ENCODE measurements at places on chromosomes 1 and 21.

DNA sequence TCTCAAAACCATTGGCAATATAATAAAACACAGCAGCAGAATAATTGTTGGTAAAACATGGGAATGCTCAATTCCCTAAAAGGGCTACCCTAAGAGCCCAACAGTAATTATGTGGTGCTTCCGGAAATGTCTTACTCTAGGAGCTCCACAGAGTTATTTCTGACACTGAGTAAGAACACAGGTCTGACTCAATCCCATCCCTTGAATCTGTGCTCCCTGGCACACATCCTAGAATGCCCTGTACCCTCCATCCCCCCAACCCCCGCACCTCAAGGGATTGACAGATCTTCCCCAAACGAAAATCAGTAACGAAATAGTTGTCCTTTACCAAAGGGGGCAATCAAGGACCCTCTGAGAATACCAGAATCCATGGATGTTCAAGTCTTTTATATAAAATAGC is 71.9 kb downstream of the SMYD2 start:
- no peak for DNase-seq

GRCh38 chr1:58727364-58727763 is 27.5 kb upstream of the MYSM1 start:
- peak; percentile 90 for DNase-seq

GRCh38 chr1:174964261-174964971 is 35.3 kb upstream of the CACYBP start:
- no peak for DNase-seq

DNA sequence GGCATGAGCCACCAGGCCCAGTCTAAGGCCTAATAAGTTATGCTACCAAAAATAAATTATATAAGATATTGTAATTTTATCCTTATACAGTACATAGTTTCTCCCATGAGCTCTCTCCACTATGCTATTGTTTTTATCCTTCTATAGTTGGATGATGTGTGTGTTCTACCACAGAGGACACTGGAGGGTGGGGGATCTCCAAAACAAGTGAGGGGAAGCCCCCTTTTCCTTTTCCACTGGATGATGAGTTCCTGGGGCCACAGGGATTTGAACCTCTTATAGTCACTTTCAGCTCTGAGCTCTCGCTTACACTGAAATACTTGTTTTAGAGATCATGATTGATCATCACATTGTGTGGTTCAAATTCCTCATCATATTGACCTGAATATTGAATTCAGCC is 77.6 kb upstream of the VAV3 start:
- DNase-seq: no peak

DNA sequence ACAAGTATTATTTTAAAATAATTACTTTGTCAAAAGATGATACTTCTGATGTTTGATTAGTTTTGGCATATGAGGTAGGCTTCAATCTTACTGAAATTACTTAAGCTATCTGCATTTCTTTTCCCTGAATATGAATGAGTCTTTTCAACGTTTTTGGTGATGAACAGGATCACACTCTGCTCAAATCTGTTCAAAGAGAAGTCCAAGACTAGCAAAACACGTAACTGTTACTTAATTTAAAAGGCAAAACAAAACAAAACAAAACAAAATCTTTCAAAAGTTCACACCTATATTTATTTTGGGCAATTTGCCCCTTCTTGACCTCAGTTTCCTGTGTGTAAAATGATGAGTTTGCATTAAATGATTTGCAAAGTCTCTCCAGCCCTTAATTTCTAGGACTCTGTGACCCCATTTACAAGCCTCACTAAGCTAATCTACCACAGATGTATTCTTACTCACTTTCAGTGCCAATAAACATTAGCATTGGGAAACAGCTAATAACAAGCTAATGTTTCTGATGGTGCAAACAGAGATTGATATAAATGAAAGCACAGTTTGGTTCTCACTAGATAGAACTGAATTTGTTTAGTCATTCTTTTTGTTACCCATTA is 865.4 kb downstream of the LTN1 start:
- DNase-seq: no peak

DNA sequence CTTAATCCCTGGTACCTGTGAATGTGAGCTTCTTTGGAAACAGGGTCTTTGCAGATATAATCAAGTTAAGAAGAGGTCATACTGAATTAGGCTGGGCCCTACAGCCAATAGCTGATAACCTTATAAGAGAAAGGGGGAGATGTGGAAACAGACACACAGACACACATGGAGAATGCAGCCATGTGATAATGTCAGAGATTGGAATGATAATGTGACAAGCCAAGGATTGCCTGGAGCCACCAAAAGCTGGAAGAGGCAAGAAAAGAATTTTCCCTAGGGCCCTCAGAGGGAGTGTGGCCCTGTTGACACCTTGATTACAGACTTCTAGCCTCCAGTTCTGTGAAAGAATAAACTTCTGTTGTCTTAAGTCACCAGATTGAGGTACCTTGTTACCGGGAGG is 114.5 kb upstream of the SOD1 start:
- DNase-seq: no peak

DNA sequence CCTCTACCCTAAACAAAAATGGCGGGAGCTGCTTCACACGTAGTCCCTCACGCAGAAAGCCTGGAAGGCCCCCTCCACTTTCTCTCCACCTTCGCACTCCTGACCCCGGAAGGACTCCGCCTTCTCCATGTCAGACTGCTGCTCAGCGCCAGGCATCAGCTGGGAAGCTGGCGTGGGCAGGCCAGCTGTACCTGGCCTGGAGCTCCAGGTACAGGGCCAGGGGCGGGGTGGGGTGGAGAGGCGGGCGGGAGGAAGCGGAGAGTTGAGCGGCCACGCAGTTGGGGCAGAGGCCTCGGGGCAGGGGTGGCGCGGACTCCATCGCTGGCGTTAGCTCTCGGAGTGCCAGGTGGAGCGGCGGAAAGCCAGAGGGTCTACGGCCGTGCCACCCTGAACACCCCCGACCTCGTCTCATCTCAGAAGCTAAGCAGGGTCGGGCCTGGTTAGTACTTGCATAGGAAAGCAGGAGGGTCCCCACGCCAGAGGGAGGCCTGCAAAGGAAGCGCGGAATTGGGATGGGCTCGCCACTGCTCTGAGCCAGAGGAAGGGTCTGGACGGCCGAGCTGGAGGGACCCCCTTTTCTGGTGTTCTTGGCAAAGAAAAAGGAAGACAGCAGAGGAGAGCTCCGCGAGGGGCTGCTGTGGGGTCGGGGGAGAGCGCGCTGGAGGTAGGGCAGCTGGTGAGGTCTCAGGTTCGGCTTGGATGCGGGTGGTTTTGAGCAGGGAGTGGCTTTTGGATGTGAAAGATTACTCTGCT is at the start of gene MIGA1:
MIGA1 (plus strand) TSS at position 121 of the 753 bp plus-strand sequence. CDS start 3,604 bp downstream, outside the sequence.
- DNase-seq: peak; percentile 88

DNA sequence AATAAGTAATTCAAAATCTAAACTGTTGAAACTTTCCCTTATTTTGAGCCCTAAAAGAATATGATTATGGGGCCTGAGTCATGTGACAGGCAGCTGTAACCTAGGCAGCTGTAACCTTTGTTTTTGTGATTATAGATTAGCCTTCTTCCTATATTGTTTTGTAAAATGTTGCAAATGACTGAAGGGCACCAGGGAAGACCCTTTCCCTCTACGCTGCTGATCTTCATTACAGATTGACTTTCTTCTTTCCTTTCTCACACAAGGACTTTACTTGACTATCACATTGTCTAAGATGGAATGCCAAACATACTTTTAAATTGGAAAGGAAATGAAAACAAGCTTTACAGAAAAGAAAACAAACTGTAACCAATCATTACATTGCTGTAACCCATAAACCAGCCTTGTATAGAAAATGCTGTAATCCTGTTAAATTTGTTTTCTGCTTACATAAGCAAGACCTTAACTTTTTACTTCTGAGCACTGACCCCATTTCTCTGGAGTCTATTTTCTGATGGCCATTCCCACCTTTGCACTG is 242.2 kb downstream of the RGS7 start:
- DNase-seq: no peak

DNA sequence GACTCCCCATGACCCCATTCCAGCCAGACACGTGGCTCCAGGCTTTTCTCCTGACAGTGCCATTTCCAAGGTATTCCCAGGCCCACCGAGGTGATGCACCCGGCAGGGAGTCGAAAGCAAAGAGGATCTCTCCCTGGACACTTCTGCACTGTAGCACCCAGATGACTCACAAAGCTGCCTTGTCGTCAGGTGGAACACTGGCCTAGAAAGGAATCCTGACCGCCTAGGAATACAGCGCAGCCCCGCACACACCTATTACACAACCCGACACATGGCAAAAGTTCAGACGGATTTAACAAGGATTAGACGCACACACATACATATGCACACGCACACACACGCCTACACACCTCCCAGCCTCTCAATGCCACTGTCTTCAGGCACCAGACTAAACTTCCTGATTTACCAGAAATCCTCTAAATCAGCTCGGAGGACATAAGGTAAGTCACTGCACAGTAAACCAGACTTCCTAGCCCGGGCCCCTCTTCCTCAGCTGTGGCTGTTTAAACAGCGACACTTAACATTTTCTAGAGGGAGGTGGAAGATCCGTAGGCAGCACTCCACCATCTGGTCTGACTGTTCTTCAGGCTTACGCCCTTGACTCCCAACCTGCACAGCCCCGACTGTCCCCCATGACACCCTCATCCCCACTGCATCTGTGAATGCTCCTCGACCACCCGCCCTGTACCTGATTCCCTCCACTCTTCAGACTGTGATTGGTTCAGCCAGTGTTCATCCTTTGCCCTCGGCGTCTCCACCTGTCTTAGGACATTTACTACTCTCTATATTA is 12.7 kb downstream of the FAM89A start:
- DNase-seq: no peak

GRCh38 chr1:14869187-14869586 is 270.7 kb downstream of the KAZN start:
- DNase-seq: no peak

- no peak for DNase-seq
Observed at GRCh38 chr1:109537450-109538178, 2.1 kb upstream of the GPR61 start.

DNA sequence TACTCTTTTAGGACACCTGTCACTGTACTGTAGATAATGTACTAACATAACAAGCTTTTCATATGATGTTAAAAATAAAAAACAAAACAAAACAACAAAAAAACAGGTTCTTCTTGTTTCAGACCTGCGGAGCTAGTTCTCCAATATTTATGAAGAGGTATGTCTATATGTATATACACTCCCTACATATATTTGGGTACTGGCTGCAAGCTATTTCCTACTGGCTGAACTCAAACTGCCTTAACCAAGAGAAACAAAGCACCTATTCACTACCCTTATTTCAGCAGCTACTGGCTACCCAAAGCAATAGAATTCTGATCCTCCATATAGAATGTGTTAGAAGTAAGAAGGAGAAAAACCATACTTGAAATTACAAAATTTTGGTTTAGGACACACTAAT is 73.5 kb downstream of the ABL2 start:
- no peak for DNase-seq

DNA sequence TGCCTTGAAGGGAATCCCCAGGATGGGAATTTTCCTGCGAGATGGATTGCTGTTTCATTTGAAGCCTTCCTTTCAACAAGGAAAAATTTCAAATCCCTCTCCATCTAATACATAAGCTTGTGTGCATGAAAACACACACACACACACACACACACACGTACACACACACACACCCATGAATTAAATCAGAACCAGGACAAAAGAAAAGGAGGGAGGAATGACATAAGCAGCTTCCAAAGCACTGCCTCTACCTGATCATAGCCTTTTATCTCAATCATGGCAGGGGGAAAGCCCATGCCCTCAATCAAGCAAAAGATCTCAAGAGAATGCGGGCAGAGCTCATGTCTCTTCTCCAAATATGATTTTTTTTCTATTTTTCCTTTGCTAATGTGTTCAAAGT is 139.7 kb downstream of the SLC44A5 start:
- DNase-seq: no peak

DNA sequence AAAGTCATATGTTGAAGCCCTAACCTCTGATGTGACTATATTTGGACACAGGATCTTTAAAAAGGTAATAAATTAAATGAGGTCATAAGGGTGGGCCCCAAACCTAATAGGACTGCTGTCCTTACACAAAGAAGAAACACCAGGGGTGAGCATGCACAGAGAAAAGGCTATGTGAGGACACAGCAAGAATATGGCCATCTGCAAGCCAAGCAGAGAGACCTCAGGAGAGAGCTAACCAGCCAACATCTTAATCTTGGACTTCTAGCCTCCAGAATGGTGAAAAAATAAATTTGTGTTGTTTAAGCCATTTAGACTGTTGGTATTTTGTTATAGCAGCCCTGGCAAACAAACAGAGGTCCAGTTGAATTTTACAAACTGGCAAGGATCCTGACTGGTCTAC is 223.9 kb downstream of the LTN1 start:
- DNase-seq: no peak

- DNase-seq: no peak
Observed at GRCh38 chr1:26408604-26409003, 2.0 kb upstream of the LIN28A start.

GRCh38 chr1:116836099-116836498 is 73.6 kb upstream of the PTGFRN start:
- no peak for DNase-seq

DNA sequence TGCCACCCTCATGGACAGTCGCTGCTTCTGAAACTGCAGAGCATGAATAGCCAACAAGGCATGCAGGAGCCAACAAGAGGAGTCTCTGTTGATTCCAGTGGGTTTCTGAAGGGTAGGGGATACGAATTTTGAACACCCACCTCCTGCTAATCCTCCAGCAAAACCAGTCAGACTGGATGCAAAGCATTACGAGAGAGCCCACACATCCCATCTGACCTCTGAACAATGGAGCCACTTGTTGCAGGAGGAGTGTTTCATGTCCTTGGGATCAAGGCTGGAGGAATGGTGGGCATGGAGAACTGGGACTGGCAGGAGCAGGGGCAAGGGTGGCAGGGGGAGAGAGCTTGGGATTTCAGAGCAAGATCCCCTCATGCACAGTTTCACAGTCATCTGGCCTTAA is 1.6 kb downstream of the VTCN1 start:
- DNase-seq: no peak

GRCh38 chr1:187300081-187300480 is 471.3 kb downstream of the PLA2G4A start:
- DNase-seq: no peak

GRCh38 chr21:35019631-35020032 is 29.5 kb downstream of the RUNX1 start:
- no peak for DNase-seq

DNA sequence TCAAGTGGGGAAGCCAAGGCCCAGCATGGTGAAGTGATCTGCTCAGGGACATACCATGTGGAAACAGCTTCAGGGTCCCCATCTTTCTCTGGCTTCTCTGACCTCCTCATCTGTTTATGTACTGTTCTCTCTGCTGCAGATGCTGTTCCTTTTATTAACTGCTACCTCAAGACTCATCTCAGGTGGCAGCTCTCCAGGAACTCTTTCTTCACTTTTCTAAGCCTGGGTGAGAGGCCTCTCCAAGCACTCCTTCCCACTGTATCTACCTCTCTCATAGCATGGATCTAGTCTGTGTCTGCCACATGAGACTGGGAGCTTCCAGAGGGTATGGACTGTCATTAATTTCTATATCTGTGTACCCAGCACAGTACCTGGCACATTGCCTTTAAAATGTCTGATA is 73.4 kb upstream of the PPM1J start:
- DNase-seq: no peak

- no peak for DNase-seq
Observed at GRCh38 chr1:215475796-215476481, 91.2 kb upstream of the KCTD3 start.

- DNase-seq: no peak
Observed at GRCh38 chr1:64965366-64966157, 787 bp downstream of the JAK1 start.
